ENCODE measurements at places on chromosomes 2 and 18.

DNA sequence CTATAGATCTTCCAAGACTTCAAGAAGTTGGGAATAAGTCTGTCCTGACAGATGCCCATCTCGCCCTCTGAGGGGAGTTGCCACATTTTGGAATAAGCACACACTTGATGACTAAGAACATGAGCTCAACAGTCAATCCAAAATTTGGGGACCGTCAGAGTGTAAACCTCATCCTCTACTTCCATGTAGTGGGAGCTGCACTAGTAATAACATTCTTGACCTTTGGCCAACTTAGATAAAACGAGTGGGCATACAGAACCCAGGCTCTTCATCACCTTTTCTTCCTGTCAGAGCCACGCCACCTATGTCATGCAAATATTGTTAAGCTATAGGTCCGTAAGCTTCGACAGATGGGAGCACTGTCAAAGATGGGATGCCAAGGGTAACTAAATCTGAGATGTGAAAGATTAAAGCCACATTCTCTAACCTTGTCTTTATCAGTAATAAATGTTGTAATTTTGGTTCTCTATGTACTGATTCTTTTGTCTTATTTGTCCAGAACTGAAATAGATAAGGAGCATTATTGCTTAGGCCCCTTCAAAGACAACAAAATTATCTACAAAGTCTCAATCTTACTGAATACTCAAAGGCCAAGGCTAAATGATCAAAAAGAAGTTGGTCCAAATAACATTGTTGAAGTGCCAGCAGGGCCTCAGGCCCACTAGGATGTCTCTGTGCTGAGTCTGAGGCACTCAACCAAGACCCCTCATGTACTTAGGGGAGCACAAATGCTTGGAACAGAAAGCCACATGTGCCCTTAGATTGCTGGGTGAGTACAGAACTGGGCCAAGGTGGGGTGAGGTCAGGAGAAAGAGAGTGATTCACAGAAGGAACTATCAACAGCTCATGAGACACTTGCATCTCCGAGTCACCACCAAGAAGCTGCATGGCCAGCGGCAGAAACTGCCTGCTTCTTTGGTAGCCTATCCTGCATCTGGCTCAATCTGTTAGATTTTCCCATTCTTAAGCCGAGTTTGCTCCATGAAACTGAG lies 15.0 kb downstream of the CDH2 start:
- DNase-seq: peak; percentile 24

GRCh38 chr2:36616947-36617346 lies 19.0 kb upstream of the FEZ2 start:
- no peak for DNase-seq

DNA sequence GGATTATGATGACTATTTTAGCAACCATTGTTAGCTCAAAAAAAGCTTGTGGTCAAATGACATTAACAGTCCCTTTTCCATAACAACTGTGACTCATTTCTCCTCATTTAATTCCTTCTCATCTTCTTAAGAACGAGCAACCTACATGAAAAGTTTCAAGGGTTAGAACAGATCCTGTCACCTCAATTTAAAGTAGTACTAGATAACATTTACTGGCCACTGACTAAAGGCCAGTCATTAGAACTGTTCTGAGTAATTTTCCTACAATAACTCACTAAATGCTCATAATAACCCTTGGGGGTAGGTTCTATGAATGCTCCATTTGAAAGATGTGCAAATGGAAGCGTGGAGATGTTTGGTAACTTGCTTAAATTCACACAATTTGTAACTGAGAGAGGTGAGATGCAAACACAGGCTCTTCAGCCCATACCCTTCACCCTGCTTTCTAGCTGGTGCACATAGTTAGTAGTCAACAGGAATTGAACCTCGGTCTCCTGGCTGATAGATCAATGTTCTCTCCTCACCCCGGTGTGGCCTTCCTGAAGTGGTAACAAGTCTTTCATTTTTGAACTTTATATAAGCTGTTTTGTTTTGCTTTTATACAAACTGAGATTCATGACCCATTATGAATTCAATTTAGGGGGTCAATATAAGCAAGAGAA lies 212.5 kb downstream of the SETBP1 start:
- DNase-seq: no peak

DNA sequence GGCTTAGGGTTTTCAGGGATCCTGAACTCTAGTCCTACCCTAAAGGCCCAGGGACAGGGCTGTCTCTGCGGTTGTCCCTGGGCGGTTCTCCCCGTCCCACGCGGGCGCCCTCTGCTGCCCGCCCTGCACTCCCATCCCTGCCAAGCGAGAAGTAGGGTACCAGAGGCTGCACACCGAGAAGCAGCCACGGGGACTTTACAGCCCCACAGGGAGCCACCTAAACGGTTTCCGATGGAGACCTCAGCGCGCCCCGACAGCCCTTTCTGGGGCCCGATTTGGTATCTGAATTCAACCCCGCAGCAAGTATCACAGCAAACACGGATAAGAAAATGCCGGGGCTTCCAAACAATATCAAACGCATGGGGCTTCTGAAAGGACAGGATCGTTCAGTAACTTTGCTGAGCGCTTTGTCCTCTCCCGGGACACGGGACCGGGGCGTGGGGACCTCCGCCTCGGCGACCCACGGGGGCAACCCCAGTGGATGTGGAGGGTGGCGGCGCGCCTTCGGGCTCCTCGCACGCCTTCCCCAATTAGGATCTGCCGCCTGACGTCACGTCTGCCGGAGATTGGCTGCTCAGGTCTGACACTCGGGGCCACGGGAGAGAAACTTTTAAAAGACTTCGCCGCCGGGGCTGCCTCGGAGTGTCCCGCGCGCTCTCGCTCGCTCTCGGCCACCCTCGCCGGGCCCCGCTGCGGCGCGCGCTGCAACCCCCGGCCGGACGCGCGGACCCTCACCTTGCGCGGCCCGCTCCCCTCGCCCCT lies at the start of gene LTBP1:
Gene LTBP1, plus strand, starts transcription at position 640 of the 762 bp plus-strand sequence. CDS start 372 bp downstream, outside the sequence.
- DNase-seq: peak; percentile 65

DNA sequence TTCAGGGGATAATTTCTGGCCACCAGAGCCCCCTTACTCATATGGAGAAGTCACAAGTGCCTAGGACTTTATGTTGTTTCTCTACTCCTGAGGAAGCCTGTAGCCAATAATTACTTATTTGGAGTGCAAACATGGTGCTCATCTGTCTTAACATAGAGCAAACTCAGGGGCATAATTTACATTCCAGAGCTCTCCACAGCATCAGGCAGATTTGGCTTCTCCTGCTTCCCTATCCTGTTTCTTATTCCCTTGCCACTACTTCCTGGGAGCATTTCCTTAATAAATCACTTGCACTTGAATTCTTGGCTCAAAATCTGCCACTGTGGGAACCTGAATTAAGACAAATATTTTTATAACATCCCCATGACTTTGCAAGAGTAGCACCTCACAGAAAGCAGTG lies 960.9 kb downstream of the SOCS6 start:
- no peak for DNase-seq

DNA sequence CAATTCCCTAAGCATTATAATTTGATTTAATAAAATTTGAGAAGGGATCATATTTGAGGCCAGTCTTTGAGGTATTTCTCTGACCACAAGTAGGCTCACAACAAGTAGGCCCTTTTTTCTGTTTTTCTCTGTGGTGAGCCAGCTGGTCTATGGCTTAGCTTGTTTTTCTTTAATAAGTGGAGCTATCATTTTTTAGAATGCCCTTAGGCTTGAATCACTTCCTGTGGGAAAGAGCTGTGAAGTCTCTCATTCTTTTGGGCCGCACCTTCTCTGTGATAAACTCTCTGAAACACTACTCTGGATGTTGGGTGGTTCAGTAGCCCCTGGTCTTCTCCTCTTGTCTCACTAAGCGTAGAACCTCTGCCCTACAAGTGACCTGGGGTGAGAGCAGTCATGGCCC lies 235.9 kb downstream of the SUCLG1 start:
- peak; percentile 50 for DNase-seq

DNA sequence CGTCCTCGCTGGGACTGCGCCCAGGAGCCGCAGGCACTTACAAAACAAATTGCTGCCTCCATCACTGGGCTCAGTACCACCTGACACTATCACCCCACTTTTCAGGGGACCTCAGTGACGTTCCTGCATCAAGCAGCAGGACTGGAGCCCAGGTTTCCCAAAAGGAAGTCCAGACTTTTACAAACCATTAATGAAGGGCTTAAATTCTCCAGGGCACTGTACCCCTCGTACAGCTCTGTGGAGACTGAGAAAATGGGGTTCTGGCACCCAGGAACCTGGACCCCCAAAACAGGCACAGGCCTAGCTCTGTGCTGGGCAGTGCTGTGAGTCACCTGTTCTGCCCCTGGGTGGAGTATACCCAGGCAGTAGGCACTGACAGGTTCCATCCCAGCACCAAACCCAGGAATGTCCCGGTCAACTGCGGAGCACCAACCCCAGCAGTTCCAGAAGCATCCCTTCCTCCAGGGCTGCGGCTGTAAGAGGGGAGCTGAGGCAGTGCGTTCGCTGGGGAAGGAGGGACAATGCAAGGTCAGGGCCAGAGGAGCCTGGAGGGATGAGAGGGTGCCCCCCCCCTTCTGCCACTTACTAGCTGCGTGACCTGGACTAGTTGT lies 24.6 kb upstream of the NOTO start:
- peak; percentile 12 for DNase-seq

- no peak for DNase-seq
These were observed 615 bp upstream of the CCNT2 start for GRCh38 chr2:134917888-134918525.

- DNase-seq: no peak
These were observed 25.2 kb downstream of the CAPN13 start for GRCh38 chr2:30781961-30782533.

DNA sequence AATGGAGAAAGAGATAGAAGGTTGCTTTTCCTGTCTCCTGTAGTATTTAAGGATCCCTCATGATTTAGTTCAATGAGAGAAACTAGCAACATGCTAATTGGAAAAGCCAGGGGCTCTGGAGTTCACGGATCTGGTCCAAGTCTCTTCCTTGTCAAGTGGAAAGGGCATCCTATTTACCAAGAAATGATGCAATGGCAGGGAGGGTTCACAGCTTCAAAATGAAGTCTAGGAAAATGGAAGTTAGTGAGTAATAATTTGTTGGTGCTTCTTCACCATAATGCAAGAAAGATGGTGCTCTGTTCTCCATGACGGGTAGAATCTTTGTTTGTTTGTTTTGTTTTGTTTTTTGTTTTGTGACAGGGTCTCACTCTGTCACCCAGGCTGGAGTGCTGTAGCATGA lies 34.6 kb upstream of the SP3 start:
- no peak for DNase-seq

GRCh38 chr2:8416849-8417832 lies 264.7 kb upstream of the ID2 start:
- DNase-seq: no peak

- peak; percentile 96 for DNase-seq
These were observed 52.5 kb upstream of the MCFD2 start for GRCh38 chr2:46967990-46968647.

GRCh38 chr2:148819019-148819585 lies 55.9 kb upstream of the KIF5C start:
- DNase-seq: no peak

GRCh38 chr2:182584462-182584861 lies 131.6 kb upstream of the DNAJC10 start:
- DNase-seq: no peak

GRCh38 chr2:126893153-126893552 lies 5.5 kb upstream of the TEX51 start:
- no peak for DNase-seq

- no peak for DNase-seq
These were observed 1012.6 kb downstream of the BCL11A start for GRCh38 chr2:59540864-59541263.

GRCh38 chr2:215637651-215638050 lies 201.8 kb upstream of the FN1 start:
- DNase-seq: no peak

GRCh38 chr2:132417430-132418035 lies 928 bp downstream of the GPR39 start:
- DNase-seq: no peak

DNA sequence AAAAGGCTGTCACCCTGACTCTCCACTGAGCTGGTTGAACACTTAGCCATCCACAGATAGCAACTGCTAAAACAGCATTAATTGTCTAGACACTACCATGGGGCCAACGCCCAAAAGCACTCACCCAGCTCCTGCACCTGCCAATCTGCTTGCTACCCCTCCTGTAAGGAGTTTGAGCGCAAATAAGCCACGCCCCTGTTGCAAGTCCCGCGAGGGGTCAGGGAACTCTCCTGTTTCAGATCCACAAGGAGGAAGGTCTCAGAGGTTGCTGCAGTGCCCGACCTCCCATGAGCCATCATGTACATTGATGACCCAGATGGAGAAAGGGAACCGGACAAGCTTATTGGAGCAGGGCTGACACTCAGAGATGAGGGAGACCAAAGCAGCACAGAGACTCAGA lies 106.8 kb downstream of the ZNF516 start:
- DNase-seq: no peak

DNA sequence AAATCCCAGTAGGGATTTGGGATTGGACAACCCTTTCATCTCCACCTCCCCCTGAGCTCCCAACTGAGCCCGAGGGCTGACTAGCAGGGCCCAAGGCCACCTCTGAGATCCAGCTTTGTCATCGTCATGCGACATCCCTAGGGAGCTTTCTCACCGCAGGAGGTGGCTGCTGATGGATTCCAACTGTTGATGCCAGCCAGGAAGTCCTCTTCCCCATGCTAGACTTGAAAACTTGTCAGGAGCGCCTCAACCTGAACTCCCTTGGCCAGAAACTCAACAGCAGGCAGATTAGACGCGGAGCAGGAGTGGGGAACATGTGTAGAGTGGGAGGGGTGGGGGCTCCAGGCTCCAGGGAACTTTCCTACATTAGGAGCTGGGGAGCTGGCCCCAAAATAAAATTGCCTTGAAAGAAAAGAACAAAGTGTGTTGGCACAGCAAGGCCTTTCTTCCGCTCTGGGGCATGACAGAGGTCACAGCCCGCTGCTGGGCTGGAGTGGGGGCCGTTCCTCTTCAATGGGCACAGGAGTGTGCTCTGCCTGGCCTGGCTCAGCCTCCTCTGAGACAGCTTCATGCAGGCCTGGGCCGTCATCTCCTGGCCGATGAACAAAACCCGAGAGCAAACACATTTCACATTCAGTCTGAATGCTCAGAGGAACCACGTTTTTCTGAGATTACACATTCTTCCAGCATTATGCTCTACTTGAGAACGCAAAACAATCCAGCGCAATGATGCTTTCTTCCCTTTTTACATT lies 34.5 kb downstream of the EMILIN2 start:
- DNase-seq: no peak

DNA sequence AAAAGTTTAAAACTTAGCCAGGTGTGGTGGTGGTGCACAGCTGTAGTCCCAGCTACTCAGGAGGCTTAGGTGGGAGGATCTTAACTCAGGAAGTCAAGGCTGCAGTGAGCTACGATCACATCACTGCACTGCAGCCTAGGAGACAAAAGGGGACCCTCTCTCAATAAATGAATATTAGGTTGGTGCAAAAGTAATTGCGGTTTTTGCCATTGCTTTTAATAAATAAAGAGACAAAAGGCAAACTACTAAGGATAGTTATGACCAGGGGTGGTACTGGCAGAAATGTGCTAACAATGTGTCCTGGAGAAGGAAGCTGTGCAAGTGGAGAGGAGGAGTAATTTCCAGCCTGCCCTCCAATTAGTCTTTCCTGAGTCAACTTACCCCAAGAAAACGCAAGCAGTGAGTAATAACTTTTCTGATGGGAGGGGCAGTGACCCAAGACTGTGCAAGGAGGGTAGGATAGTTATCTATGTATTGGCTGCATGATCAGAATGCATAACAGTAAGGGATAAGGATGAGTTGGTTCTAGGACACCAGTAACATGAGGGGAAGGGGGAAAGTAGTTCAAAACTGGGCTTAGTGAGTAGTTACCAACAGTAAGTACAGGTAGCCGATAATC lies 1.5 kb downstream of the EXOC6B start:
- peak; percentile 59 for DNase-seq

GRCh38 chr2:3683748-3684454 lies 19.5 kb upstream of the DCDC2C start:
- DNase-seq: peak; percentile 9

All from MCF 10A (cell line).